Cardiac septum (tissue), 1 donor: ENCODE measurements at places on chromosomes 5 and 9. TPM values are rescaled to one million over a fixed set of nuclear protein-coding genes. Genes with fewer than 3 reads are reported as not detected.

- DNase-seq, result peak; percentile 80
Observed at GRCh38 chr5:138138949-138139780, at the start of gene NME5. Gene NME5 (minus strand): TSS chr5:138139428. CDS start chr5:138138780, 648 bp downstream.

ISCA1 gene
- total RNA-seq, result 49.2 TPM

PCDHGA2 gene
- 17.3 TPM for total RNA-seq

- no peak for DNase-seq
Observed at GRCh38 chr9:105295986-105296385, 51.5 kb downstream of the SLC44A1 start.

- DNase-seq, result no peak
Observed at GRCh38 chr9:136177224-136177623, 27.7 kb downstream of the LHX3 start.

- no peak for DNase-seq
Observed at GRCh38 chr5:147417135-147417813, 92.6 kb downstream of the DPYSL3 start.

DNA sequence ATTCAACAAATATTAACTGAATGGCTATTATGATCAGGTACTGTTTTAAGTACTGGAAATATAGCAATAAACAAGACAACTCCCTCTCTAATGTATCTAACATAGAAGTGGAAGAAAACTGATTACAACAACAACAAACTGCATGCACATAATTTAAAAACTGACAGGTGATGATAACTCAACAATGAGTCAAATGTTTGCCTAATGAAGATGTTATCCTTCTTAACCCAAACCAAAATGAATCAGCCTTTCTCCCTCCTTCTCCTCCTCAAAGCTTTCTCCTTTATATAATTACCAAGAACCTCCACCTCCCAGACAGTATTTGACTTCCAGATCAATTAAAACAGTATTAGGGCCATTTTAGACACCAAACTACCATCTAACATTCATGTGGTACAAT, 49.3 kb downstream of the RICTOR start:
- no peak for DNase-seq

DNA sequence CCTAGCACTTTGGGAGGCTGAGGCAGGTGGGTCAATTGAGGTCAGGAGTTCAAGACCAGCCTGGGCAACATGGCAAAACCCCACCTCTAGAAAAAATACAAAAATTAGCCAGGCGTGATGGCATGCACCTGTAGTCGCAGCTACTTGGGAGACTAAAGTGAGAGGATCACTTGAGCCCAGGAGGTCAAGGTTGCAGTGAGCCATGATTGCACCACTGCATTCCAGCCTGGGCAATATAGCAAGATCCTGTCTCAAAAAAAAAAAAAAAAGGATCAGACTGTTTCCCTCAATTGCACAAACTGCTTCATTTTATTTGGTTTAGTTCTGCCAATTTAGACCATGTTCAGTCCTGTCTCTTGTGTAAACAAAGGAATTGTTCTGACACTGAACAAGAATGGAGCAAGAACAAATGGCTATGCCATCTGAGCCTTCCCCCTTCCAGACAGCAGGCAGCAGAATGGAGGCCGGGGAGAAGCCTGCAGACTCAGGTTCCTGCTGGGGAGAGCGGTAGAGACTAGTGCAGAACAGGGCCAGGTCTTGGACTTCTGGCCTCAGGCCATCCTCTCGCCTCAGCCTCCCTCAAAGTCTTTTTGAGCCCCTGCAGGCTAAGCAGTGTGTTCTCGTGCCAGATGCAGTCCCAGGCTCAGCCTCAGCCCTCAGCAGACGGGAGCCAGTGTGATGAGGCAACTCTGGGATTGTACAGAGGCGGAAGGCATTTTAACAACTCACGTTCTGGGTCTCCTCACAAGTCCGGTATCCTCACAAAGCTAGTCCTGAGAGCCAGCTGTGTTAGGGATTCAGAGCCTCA, 18.2 kb downstream of the HNRNPH1 start:
- DNase-seq, result no peak

F12 gene
- not detected for total RNA-seq

DNA sequence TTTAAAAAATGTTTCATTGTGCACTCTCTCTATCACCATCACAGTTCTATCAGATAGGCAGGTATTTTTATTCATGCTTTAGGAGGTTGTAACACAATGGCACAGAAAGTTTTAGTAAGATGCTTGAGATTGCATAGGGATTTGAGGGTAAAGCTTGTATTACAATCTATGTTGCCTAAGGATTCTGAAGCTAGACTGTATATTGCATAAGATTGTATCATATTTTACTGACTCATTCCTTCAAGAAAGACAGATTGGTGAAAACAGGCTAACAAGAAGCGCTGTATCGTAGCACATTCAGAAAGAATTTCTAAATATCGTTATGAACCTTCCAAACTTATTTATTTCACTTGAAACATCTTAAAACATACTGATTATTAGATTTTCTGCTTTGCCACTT, 577.7 kb downstream of the EBF1 start:
- DNase-seq, result no peak

SIT1 gene
- not detected for total RNA-seq

GOLM1 gene
- 6.2 TPM for total RNA-seq

GRCh38 chr9:137255448-137256114, 454 bp downstream of the NELFB start:
- no peak for DNase-seq

RNF183 gene
- total RNA-seq, result not detected

GRCh38 chr9:126429190-126429589, 102.6 kb downstream of the MVB12B start:
- no peak for DNase-seq

DNA sequence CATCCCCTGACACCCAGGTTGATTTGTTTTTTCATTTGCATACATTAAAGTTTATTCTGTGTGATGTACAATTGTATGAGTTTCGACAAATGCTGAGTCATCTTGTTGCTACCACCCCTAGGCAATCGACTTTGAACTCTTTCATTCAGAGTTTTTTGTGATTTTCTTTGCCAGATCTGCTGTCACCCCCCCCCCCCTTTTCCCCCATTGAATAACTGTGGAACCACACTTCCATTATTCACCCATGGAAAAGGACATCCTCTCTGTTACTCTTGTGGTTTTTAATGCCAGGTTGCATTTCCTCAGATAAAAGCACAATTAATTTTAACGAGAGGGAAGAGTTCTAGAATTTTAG, 13.7 kb upstream of the FAM120AOS start:
- no peak for DNase-seq

DNA sequence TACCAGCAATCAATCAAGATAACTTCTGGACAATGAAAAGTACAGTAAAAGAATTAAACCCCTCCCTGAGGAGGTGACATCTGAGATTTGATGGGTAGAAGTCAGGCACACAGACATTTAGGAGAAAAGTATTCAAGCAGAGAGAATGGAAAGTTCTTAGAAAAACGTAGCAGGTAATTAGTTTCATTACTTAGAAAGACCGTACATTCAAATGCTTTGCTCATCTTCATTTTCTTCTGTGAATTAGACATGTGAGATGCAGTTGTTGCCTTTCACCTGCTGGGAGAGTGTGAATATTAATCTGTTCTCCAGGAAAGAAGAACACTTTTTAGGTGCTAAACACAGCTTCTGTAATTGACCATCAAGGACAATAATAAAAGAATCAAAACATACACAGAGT, 71.3 kb upstream of the PPP1R2B start:
- DNase-seq, result no peak

GRCh38 chr9:101225271-101225670, 159.5 kb downstream of the BAAT start:
- no peak for DNase-seq

DNA sequence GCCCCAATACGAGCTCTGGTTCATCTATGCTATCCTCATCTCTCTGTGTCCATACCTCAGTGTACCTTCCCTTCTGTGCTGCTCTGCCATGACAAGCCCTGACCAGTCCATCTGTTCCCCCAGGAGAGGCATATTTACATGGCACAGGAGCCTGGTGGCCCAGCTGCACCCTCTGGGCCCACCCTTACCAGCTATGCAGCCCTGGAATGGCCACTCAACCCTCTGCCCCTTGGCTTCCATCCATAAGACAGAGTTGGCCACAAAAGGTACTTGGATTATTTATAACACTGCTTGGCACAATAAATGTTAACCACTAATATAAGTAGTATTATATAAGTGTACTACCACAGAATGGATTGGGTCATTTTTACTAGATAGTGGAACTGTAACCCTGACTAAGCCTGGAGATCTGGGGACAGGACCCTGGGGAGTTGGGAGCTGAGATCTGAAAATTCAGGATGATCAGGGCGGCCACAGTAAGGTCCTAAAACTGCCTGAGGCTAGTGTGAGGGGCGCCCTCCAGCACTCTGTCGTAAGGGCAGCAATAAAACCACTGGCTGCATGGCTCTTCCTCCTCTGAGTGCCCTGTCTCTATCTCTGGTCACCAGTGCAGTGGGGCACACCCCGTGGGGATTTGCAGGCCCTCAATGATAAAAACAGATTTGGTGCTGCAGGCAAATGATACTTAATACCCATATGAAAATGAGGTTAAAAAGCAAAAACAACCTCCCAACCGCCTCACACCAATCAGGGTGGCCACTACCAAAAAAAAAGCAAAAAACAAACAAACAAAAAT, 65.8 kb downstream of the SEMA4D start:
- no peak for DNase-seq

- no peak for DNase-seq
Observed at GRCh38 chr5:78824831-78825281, 160.3 kb downstream of the ARSB start.

DNA sequence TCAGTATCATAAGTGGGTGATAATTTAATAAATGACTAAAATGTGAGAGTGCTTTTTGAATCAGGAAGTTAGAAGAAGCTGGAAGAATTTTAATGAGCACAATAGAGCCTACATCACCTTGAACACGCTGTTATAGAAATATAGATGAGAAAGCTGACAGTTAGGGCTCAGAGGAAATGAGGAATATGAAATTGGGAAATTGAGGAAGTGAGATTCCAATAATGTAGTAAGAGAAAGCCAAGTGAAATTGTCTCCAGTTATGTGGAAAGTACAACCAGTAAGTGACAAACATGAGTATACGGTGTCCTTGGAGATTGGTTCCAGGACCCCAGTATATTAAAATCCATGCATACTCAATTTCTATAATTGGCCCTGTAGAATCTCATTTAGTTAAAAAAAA, 235.9 kb upstream of the FAM174A start:
- no peak for DNase-seq

DNA sequence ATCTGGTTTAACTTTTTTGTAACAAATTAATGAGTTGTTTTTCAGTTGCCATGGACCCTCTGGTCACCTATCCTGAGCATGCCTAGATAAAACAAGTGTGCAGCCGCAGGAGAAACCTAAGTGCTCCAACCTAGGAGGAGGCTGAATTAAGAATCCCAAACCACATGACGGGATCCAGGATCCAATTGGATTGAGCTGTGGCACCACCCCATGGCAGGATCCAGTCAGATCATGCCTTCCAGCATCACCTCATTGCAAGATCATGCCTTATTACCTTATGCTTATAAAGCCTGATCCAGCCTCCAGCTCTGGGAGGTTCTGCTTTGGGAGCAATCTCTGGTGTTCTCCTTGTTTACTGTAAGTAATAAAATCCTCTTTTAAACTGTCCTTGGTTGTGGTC, 662.0 kb downstream of the TLR4 start:
- no peak for DNase-seq

DNA sequence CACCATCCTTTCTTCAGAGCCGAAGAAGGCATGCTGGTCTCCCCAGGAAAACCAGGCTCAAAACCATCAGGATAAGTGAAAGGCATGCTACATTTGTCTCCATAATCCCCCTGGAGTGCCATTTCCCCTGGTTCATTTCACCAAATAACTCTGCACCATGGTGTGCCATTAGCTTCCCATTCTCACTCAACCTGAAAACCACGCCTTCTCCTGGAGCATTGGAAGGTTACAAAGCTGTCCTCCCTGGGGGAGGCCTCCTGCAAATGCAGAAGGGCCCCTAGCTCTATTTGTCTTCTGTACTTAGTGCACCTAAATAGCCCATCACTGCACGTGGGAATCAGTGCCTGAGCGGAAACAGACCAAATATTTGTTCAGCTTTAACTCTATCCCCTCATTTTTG, 90.2 kb upstream of the ICE1 start:
- DNase-seq, result no peak

GRCh38 chr9:104028827-104029226, 65.3 kb upstream of the SMC2 start:
- DNase-seq, result no peak

PCDHGA5 gene
- 9.7 TPM for total RNA-seq

ADGRD2 gene
- total RNA-seq, result not detected

GRCh38 chr9:131999692-132000551, 79.7 kb downstream of the MED27 start:
- no peak for DNase-seq

DNA sequence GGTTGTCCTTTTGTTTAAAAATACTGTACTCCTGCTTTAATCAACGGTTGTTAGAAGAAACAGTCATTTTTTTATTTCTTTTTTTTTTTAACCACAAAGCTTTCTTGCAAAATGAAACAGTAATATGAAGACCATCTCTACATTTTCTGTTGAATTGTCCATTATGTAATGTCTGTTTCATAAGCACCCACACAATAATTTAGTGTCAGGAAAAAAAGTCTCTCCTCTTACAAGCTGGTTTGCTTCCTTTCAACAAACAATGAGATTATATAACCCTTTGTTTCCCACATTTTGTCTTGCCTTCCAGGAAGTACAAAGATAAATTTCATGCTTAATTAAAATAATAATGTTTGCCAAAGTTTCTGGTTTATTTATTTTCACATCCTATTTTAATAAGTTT, 16.7 kb downstream of the CTNNAL1 start:
- no peak for DNase-seq

RALGPS1 gene
- total RNA-seq, result 21.8 TPM

SLC6A18 gene
- not detected for total RNA-seq

DNA sequence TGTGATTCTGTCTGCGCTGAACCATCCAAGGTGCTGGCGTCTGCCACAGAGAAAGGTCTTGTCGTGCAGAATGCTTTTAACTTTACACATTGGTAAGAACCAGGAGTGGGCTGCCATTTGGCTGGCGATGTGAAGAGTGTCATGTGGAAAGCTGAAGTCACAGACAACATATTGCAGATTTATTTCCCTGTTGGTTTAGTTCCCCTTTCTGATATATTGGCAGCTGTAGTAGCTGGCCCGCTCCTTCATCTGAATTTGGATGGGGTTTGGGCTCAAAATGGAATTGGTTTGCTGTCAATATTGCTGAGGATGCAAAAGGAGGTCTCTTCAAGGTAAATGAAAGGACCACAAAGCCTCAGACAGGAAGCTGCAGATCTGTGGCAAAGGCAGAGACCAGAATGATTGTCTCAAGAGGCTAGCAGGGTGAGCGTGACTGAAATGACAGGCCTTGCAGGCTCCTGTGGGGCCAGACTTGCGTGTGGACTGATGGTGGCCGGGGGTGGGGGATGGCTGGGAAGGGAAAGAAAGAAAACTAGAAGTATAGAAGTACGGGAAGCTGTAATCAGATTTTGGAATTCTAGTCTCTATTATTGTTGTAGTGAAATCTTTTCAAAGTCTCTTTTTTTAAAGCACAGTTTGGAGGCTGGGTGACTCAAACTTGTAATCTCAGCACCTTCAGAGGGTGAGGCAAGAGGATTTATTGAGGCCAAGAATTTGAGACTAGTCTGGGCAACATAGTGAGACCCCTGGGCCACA, 25.1 kb upstream of the CD180 start:
- DNase-seq, result no peak

OR1J2 gene
- not detected for total RNA-seq

GRCh38 chr5:66494437-66494836, 101.8 kb upstream of the MAST4 start:
- no peak for DNase-seq

IFNA2 gene
- total RNA-seq, result not detected

PLEKHG4B gene
- total RNA-seq, result 0.03 TPM

PGM5 gene
- 191 TPM for total RNA-seq

BRIX1 gene
- 14.6 TPM for total RNA-seq
